ENCODE measurements at places on chromosomes 11 and 22.

DNA sequence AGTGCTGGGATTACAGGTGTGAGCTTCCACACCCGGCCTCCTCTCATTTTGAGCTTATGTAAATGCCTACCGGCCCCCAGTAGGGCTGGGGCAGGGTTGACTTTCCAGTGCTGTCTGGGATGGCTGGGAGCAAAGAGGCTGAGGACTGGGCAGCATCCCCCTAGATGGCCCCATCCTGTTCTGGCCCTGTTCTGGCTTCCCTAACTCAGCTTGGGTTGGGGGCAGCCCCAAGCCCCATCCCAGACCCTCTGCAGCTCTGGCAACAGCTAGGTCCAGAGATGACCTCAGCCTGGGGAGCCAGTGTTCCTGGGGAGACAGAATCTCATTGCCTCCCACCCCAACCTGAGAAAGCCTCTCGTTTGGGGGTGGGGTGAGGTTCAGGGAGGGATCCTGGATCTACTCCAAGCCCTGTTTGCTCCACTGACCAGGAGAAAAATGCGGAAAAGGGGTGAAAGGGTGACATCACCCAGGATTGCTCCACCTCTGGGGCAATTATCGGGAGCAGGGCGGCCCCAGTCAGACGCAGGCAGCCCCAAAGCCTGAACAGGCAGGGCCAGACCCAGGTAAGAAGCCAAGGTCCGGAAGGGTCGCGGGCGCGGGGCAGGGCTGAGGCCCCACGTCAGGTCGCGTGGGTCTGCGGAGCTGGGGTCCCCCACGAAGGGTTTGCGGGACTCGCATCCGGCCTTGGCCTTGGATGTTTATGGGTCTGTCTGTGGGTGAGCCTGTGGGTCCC is at the start of gene PNPLA2:
PNPLA2 (plus strand) TSS at position 519 of the 733 bp plus-strand sequence. CDS start 805 bp downstream, outside the sequence.
- no peak for DNase-seq

DNA sequence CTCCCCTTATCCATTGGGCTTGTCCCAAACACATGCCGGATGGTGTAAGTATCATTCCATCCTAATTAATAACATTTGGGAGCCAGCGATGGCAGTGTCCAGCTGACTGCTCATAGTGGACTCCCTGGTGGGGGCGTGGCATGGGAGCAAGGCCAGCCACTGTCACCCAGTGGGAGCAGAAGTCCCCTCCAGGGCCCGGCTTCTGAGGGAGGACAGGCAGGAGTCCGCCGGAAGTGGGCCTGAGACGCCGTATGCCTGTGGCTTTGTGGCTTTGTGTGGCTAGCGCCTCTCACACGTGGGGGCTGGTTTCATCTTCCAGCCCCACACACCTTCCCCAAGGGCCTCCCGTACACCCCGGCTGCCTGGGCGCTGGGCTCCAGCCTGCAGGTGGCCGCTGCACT is 124.5 kb downstream of the KCNQ1 start:
- DNase-seq, result no peak

- no peak for DNase-seq
Observed at GRCh38 chr22:49768951-49769690, 58.6 kb downstream of the BRD1 start.

- no peak for DNase-seq
Observed at GRCh38 chr11:110974731-110975130, 262.5 kb upstream of the ARHGAP20 start.

- DNase-seq, result no peak
Observed at GRCh38 chr11:77207019-77207485, 79.0 kb downstream of the MYO7A start.

DNA sequence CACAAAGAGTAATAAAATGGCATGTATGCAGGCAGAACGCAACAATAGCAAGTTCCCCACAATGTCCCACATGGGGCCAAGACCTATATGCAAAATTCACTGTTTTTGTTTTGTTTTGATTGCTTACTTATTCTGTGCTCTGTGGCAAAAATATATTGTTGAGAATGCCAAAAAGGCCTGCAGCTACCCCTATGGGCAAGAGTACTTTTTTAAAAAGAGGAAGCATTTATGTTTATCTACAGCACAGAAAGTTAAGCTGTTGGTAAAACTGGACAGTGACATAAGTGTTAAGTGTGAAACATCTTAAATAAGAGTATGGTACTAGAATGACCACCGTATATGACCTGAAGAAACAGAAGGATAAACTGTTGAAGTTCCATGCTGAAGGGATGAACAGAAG is 301.9 kb upstream of the ZC3H12C start:
- no peak for DNase-seq

DNA sequence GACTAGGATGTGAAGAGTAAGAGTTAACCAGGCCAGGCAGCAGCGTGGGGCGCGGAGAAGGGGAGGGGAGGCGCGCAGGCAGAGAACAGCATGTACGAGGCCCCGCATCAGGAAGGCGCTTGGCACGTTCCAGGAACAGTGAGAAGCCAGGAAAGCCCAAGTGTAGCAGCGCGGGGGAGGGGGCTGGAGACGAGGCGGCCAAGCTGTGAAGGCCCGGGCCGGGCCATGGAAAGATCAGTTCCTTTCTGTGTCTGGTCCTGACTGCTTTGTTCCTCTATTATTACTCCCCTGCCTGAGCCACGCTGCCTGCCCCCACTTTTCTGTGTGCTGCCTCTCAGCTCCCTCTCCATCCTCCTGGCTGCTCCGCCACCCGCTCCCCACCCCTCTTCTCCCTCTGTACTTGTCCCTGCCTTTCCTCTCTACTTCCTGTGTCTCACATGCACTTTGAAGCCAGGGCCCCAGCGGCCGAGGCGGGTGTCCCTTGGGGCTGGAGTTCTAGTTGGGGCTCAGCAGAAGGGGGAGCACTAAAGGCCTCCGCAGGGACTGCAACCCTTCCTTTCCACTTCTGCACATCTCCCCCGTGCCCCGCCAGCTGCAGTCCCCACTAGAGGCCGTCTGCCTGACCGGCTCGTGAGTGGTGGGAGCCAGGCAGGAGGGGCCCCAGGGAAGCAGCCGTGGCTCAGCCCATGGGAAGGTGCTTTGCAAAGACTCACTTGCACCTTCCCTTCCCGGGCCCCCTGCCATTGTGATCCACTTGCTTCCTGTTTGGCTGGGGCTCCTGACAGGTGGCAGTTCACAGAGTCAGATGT is 63.7 kb downstream of the PRDM11 start:
- DNase-seq, result peak; percentile 23

DNA sequence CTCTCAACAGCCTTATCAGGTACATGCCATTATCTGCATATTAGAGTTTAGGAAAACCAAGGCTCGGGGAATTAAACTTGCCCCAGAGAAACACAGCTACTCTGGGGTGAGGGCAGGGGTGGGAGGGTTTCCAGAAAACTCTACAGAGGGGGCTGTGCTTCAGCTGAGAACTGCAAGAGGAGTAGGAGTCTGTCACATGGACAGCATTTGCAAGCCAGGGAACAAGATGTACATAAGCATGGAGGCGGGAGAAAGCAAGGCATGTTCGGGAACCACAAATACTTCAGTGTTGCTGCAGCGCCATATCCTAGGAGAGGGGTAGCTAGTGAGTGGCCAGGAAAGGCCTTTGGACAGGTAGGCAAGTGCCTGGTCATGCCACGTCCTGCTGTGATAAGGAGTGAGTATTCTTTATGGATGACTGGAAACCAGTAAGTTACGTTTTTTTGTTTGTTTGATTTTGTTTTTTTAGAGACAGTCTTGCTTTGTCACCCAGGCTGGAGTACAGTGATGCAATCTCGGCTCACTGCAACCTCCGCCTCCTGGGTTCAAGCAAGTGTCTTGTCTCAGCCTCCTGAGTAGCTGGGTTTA is 57.2 kb downstream of the GRAMD1B start:
- DNase-seq, result no peak

- no peak for DNase-seq
Observed at GRCh38 chr22:33114565-33114964, 56.4 kb upstream of the SYN3 start.
